HepG2 (cell line): ENCODE measurements at places on chromosomes 2 and 18. TPM values are rescaled to one million over a fixed set of nuclear protein-coding genes. Genes with fewer than 3 reads are reported as not detected.

Gene TMEM185B
- 3.5 and 7.0 TPM in 2 replicates for total RNA-seq

- no peak for DNase-seq
These were observed 176.8 kb downstream of the LOXHD1 start for GRCh38 chr18:46480226-46480625.

Gene PDE1A
- total RNA-seq, result not detected in 2 replicates

GRCh38 chr2:190979906-190980629 is 33.9 kb downstream of the STAT1 start:
- no peak for DNase-seq

GRCh38 chr2:105068875-105069274 is 31.0 kb downstream of the MRPS9 start:
- no peak for DNase-seq

DNA sequence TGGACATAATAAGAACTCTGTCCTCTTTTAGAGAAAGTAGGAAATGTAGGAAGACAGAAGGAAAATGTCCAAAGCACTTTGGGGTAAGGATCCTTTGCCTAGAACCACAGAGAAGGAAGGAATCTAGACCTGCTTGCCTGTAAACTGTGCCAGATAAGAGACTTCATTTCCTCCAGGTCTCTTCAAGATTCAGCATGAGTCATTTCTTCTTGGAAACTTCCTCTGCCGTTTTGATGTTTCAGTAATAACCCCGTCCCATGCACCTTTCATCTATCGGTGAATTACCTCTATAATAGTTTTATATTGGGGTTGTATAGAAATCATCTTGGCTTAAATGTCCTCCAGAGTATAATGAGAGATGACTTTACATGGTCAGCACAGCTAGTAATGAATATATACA is 63.2 kb upstream of the LRATD1 start:
- no peak for DNase-seq

Gene TEX44
- total RNA-seq, result not detected in 2 replicates

- no peak for DNase-seq
These were observed 133.9 kb upstream of the GCFC2 start for GRCh38 chr2:75844651-75845050.

GRCh38 chr2:232890896-232891601 is 21.0 kb downstream of the SNORC start:
- no peak for DNase-seq

DNA sequence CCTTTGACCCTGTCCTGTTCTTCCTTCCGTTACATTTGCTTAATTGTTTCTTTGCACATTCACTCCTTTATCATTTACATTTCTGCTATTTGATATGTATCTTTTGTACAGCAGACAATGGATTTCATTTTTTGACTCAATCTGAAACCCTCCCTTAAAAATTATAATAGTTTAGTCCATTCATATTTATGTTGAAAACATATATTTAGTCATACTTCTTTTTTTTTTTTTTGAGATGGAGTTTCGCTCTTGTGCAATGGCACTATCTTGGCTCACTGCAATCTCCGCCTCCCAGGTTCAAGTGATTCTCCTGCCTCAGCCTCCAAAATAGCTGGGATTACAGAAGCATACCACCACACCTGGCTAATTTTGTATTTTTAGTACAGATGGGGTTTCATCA is 95.3 kb upstream of the TGFA start:
- no peak for DNase-seq

DNA sequence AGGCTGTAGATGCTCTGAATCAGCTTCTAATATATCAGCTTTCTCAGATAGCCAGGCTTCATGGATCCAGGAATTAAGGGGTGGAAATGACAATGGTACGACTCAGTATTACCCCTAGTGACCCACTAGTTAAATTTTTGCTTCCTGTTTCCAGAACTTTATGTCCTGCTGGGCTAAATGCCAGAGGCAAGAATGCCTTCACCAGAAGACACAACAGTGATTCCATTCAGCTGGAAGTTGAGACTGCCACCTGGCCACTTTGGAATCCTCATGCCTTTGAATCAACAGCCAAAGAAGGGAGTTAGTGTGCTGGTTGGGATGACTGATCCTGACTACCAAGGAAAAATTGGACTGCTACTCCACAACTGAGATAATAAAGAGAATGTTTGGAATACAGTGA is 239.1 kb downstream of the ASXL3 start:
- no peak for DNase-seq

- no peak for DNase-seq
These were observed 315.2 kb upstream of the CHAC2 start for GRCh38 chr2:53452400-53452799.

GRCh38 chr2:63665091-63665490 is 76.3 kb downstream of the MDH1 start:
- no peak for DNase-seq

Gene TGFA
- 12.5 and 15.3 TPM in 2 replicates for total RNA-seq

Gene KCTD1
- total RNA-seq, result 4.5 and 6.8 TPM in 2 replicates

DNA sequence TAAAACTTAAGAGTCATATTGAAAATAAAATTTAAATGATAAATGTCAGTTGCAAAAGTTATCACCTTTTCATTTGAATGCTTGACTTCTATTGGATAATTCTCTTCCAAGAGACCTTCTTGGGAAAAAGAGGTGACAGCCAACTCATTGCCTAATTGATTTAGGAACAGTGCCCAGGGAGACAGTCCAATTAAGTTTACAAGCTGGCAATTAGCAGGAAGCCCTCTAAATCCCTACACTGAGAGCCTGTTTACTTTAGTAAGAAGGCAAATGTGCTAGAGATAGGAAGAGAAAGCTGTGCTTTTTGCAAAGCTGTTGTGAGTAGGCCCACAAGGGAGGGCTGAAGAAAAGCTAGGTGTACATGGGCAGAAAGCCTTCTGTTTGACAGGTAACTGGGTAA is 189.1 kb downstream of the WDPCP start:
- DNase-seq, result no peak

- DNase-seq, result no peak
These were observed 6.1 kb downstream of the FBXO11 start for GRCh38 chr2:47899915-47900816.

DNA sequence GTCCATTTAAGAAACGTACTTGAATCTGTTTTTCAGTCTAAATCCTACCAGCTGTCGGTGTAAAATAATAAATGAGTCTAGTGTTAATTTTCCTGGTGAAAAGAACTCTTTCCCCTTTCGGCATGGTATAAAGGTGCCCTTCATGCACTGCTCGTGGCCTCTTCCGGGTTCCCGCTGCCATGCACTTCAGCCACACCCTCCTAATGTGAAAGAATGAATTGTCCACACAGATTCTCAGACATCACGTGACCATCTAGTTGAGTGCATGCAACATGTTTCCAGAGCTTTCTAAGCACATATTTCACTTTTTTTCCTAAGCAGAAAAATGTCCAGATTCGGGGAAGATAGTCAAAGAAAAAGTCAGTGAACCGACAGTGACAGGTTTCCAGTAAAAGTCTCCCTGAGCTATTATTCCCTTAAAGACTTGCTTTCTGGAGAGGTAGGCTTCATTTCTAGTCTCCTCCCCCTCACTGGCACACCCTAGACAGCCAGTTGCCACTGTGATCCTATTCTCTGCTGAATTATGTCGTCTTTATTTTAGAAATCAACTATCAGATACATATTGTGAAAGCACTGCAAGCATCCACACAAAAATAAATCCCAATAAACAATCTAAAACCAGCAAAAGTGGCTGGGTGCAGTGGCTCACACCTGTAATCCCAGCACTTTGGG is 65.9 kb upstream of the RPL31 start:
- DNase-seq, result no peak

Gene MATN3
- 19.2 and 36.1 TPM in 2 replicates for total RNA-seq

- no peak for DNase-seq
These were observed 36.8 kb downstream of the MYT1L start for GRCh38 chr2:2294183-2294690.

DNA sequence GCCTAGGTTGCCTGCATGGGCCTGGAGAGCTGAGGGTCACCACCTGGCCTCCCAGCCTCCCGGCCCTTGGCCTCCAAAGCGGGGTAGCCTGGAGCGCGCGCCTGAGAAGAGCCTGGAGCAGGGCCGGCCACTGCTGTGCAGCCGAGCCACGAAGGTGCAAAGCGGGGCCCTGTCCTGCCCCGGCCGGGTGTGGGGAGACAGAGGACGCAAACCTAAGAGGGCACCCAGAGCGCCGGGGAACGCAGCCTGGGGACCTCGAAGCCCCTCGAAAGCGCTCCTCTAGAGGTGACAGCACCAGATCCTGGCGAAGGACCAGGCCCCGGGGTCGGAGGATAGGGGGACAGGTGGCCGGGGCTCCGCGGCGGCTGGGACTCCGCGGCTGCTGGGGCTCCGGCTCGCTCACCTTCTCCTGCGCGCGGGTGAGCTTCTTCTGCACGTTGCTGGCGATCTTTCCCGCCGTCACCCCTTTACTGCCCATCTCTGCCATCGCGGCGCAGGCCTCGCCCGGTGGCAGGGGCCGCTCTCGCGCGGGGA is 430 bp downstream of the BIN1 start:
- no peak for DNase-seq

DNA sequence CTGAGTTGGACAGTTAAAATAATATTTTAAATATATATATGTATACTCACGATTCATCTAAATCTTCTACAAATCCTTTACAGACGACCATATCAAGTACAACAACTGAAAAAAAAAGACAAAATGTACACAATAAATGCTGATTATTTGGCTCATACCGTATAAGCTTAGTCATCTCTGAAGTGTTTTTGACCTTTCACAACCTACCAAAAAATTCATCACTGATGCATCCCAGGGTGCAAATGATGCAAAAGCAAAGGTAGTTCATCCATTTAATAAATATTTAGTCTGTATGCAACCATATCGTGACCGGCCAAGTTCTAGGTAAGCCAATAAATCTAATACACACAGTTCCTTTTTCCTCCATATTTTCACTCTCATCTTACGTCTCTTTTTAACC is 1.1 kb downstream of the TMX3 start:
- DNase-seq, result no peak

GRCh38 chr18:64248836-64249235 is 99.9 kb upstream of the LINC00305 start:
- DNase-seq, result no peak

DNA sequence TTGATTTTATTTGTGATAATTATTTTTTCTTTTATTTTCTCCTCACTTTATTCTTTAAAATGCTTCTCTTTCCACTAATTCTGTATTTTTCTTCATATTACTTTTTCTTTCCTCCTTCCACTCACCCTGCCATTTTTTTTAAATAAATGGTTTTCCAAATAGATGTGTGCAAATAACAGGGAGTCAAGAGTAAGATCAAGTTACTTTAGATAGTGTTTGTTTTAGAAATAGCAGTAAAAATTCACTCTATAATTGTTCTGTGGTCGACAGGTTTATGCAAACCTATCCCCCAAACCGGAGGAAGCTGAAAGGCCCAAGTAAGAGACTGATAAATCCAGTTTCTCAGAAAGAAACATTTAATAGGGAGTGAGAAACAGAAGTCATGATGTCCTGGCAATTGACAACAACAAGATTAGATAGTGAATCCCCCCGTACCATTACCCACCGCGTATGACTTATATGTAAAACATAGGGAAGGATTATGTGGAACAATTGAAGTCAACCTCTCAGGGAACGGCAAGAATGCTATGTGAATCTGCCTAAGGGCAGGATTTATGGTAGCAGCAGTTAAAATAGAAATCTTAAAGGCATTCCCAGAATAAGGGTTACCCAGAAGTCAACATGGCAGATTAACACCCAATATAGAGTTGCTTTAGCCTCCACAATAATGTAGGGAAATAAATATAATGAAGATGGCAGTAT is 75.5 kb downstream of the KYNU start:
- no peak for DNase-seq

Gene SIX3
- not detected in 2 replicates for total RNA-seq

DNA sequence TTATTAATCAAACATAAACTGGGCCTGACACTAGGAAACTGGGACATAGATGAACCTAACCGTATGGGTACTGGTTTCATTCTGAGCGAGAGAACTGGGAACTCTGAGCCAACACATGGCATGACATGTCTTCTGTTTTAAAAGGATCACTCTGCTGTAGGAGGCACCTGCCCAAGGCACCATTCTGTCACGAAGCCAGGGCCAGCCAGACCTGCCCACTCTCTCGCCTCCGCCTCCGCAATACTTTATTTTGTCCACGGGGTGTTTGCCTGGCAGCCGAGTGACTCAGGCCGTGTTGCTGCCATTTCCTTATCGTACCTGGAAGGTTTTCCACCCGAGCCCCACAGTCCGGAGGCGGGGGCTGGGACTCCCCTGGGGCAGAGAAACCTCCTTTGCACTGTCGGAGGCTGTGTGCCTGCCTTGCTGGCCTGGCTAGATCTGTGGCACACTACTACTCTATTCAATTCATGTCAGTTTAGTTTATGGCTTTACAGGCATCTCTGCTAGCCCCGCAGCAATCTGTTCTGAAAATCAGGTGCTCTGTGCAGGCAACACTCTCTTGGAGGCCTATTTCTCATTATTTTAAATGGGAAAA is 120.4 kb upstream of the ACKR3 start:
- DNase-seq, result no peak

DNA sequence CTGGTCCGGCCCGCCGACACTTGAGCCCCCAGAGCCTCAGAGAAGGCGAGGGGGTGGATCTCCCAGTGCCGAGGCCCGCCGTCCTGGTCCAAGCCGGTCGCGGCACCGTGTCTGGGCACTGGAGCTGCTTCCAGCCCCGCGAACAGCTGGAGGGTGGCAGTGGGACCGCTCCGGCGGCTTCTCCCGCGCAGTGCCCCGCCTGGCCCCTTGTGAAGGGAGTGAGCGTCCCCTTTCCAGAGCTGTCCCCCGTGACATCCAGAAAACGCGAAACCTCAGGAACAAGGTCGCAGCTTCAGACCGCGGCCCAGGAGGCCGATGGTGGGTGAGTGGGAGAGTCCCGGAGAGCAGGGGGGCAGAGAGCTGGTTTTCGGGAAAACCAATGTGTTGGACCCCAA is 579 bp upstream of the EMX1 start:
- no peak for DNase-seq

Gene MYO3B
- not detected in 2 replicates for total RNA-seq

Gene MBD2
- total RNA-seq, result 38.5 and 48.6 TPM in 2 replicates

GRCh38 chr2:85601771-85602475 is 575 bp downstream of the TMEM150A start:
- peak; percentile 61 for DNase-seq

Gene SPC25
- total RNA-seq, result 26.5 and 45.9 TPM in 2 replicates

GRCh38 chr2:81481994-81482368 is 1177.4 kb upstream of the LRRTM1 start:
- DNase-seq, result no peak

DNA sequence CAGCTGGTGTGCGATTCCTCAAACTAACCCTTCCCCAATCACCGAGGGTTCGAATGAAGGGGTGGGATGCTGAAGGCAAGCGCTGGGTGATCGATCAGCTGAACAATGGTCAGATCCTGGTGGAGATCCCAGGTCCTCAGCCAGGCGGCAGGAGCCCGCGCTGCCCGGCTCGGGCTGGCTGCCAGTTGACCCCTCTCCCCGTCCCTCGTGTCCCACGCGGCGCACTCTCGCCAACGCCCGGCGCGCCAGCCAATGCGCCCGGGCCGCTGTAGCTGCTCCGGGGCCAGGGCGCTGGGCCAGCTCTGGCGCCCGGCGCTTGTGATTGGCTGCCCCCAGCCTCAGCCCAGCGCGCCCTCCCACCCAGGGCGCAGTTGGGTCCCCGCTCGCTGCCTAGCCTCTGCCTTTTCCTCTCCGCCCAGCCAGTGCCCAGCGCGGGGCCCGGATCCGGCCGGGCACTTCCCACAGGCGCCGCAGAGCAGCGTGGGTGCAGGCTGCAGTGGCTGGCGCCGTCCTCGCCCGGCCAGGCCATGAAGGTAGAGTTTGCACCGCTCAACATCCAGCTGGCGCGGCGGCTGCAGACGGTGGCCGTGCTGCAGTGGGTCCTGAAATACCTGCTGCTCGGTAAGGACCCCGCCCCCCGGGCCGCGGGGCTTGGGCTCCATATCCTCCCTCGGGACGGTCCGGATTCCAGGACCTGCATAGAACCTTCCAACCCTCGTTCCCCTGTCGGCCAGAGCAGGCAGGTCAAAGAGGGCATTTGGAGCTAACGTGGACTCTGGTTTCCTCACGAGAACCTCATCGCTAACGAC is at the start of gene MOGAT1:
Gene MOGAT1 (plus strand): TSS at position 400 of the 809 bp plus-strand sequence. CDS start 128 bp downstream, at position 528.
- peak; percentile 71 for DNase-seq
